ENCODE measurements at places on chromosomes 12 and 14. TPM values are rescaled to one million over a fixed set of nuclear protein-coding genes. Genes with fewer than 3 reads are reported as not detected.

KRT77 gene
- not detected for total RNA-seq

ASCL1 gene
- total RNA-seq: 0.34 TPM

FAM186B gene
- 0.20 TPM for total RNA-seq

SAMD15 gene
- 1.7 TPM for total RNA-seq

IFI27L1 gene
- total RNA-seq: 20.3 TPM

NFE2 gene
- total RNA-seq: 21.3 TPM

WIF1 gene
- 78.1 TPM for total RNA-seq

GRCh38 chr14:90281261-90281660 lies 24.9 kb downstream of the PSMC1 start:
- H3K4me3 ChIP-seq: no peak overlapping the region
- H3K27me3 ChIP-seq: no peaks in the 10 kb centered on the region
- no peak overlapping the region for H3K27ac ChIP-seq
- H3K36me3 ChIP-seq: no peaks in the 10 kb centered on the region
- DNase-seq: no peak

GRCh38 chr12:99381992-99382391 lies 265.6 kb upstream of the GARIN6 start:
- DNase-seq: no peak
- no peak overlapping the region for H3K4me3 ChIP-seq
- H3K4me1 ChIP-seq: no peaks in the 10 kb centered on the region
- no peaks in the 10 kb centered on the region for H3K36me3 ChIP-seq
- no peak overlapping the region for H3K27ac ChIP-seq

DNA sequence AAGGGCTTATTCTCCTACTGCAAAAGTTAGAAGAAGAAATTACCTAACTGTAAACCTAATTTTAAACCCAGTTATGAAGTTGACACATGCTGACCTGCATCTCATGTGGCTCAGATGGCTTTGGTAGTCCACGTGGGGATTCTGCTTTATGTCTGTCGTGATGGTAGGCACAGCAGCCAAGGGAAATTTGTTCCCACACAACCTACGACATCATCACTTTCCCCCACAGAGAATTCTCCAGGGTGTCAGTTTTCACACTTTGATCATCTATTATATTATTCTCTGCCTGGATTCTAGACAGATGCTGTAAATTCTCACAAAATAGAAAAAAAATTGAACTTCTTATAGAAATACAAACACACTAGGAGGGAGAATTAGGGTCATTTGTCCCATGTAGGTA lies 70.6 kb downstream of the PTHLH start:
- no peak overlapping the region for H3K4me3 ChIP-seq
- no peaks in the 10 kb centered on the region for H3K27me3 ChIP-seq
- H3K4me1 ChIP-seq: no peaks in the 10 kb centered on the region

- H3K27me3 ChIP-seq: no peaks in the 10 kb centered on the region
- no peaks in the 10 kb centered on the region for H3K4me1 ChIP-seq
- H3K4me3 ChIP-seq: no peak overlapping the region
These were observed 54.6 kb downstream of the TTC8 start for GRCh38 chr14:88879022-88879421.

GRCh38 chr12:121190523-121191031 lies 19.4 kb upstream of the P2RX4 start:
- no peak overlapping the region for H3K4me3 ChIP-seq
- no peak overlapping the region for H3K27ac ChIP-seq
- no peaks in the 10 kb centered on the region for H3K4me1 ChIP-seq
- no peak for DNase-seq

DNA sequence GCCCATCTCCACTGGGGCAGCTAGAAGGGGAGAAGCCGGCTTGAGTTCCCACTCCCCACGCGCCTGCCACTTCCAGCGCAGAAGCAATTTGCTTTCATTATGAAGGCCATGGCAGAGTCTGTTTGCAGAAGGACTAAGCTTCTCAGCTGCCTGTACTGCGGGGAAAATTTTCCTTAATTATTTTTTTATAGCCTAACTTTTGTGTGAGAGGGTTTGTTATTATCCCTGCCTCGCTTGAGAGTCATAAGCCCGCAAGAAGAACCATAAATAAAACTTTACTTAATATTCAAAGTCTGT lies 56.0 kb upstream of the DLK1 start:
- no peak overlapping the region for H3K4me3 ChIP-seq
- no peak overlapping the region for H3K27ac ChIP-seq
- no peak for DNase-seq
- H3K4me1 ChIP-seq: no peaks in the 10 kb centered on the region
- peaks cover 4% of the 10 kb centered on the region for H3K27me3 ChIP-seq

DNA sequence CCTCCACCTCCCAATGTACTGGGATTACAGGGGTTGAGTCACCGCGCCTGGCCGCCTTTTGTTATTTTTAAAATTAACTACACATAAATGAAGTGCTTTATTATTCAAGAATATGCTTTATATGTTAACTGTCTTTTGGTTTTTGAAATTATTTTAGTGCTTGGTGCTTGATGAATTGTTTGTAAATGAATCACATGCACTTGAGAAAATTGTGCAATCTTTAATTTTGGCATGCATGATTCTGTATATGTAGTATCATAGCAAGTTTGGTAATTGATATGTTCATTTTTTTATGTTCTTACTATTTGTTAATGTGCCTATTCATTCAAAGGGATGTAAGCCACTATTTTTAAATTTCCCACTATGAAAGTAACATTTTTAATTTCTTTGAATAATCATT lies 440.9 kb downstream of the NAV3 start:
- no peaks in the 10 kb centered on the region for H3K27me3 ChIP-seq
- H3K4me1 ChIP-seq: no peaks in the 10 kb centered on the region
- DNase-seq: no peak

GRCh38 chr14:92502541-92503286 lies 10.9 kb upstream of the RIN3 start:
- no peaks in the 10 kb centered on the region for H3K4me1 ChIP-seq
- H3K36me3 ChIP-seq: no peaks in the 10 kb centered on the region
- no peaks in the 10 kb centered on the region for H3K27me3 ChIP-seq
- no peak for DNase-seq

- H3K27ac ChIP-seq: no peak overlapping the region
- no peaks in the 10 kb centered on the region for H3K36me3 ChIP-seq
- no peaks in the 10 kb centered on the region for H3K4me1 ChIP-seq
- no peak overlapping the region for H3K4me3 ChIP-seq
- DNase-seq: no peak
These were observed 191.6 kb upstream of the BMP4 start for GRCh38 chr14:54148251-54148650.

GRCh38 chr14:91516663-91517388 lies 6.7 kb upstream of the PPP4R3A start:
- H3K27me3 ChIP-seq: no peaks in the 10 kb centered on the region
- H3K4me1 ChIP-seq: no peaks in the 10 kb centered on the region
- H3K4me3 ChIP-seq: no peak overlapping the region
- no peak for DNase-seq

GRCh38 chr12:51395283-51396230 lies 4.4 kb upstream of the GALNT6 start:
- H3K27ac ChIP-seq: no peak overlapping the region
- H3K4me1 ChIP-seq: peaks cover 41% of the 10 kb centered on the region
- DNase-seq: no peak
- H3K4me3 ChIP-seq: no peak overlapping the region
- H3K36me3 ChIP-seq: no peaks in the 10 kb centered on the region

GRCh38 chr12:93140325-93140724 lies 211.2 kb upstream of the EEA1 start:
- H3K27ac ChIP-seq: no peak overlapping the region
- no peak for DNase-seq
- peaks cover 5% of the 10 kb centered on the region for H3K4me1 ChIP-seq

DNA sequence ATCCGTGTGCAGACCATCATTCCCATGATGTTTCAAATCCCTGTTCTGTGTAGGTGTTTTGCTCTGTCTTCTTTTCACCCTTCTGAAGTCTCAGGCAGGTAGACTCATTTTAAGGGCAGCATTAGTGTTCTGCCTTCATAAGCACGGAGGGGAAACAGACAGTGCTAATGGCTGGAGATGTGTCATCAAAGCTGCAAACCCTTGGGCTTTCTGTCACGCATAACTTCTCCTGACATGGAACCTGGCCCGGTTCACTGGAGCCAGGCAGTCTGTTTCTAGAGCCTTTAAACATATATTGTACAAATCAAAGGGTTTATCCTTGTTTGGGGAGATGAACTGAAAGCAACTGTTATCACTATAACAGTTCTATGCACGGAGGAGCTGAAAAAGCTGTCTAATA lies 141.4 kb downstream of the TMEM132D start:
- H3K4me1 ChIP-seq: no peaks in the 10 kb centered on the region
- no peaks in the 10 kb centered on the region for H3K36me3 ChIP-seq
- no peak overlapping the region for H3K4me3 ChIP-seq
- H3K27me3 ChIP-seq: no peaks in the 10 kb centered on the region
- DNase-seq: no peak
- H3K27ac ChIP-seq: no peak overlapping the region

DNA sequence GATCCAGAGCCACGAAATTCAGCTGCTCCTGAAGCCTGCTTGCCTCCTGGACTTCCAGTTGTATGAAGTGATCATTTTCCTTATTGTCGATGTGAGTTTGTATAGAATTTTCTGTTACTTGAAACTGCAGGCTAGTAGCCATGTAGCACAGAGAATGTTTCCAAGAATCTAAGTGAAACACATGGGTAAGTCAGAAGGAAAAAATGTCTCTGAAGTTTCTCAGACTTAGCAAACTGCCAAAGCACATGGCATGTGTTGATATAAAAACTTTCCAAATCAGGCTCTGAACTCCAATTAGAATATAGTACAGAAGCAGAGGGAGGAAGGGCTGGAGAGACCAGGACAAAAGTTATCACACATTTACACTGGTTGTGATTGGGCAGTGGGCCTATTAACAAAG lies 9.8 kb upstream of the PCNX1 start:
- no peak for DNase-seq
- H3K27me3 ChIP-seq: no peaks in the 10 kb centered on the region
- H3K36me3 ChIP-seq: no peaks in the 10 kb centered on the region
- no peak overlapping the region for H3K4me3 ChIP-seq

- no peaks in the 10 kb centered on the region for H3K4me1 ChIP-seq
- DNase-seq: no peak
- H3K36me3 ChIP-seq: no peaks in the 10 kb centered on the region
- H3K4me3 ChIP-seq: no peak overlapping the region
These were observed 69.3 kb downstream of the ZFC3H1 start for GRCh38 chr12:71594214-71594948.

DNA sequence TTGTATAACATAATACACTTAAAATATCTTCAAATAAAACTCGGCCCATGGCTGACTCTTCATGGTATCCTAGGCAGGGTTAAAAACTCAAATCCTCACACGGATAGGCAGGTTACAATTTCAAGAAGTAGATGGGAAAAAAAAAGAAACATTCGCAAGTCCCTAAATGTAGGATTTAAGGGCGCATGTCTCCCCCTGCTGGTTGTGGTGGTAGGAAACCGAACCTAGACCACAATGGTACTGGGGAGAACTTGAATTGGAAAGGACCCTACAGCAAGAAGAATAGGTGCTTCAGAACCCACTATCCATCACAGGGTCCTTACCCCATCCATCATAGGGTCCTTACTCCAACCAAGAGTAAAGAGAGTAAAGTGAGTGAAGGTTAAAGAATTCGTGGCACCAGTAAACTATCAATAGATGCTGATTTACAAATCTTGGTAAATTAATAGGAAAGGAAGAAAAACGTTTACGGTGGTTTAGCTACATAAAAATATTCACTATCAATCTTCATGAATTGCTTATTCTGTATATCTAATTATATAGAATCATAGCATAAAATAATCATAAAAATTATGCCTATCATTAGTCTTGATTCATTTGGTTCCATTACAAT lies 3.3 kb upstream of the CIPC start:
- peaks cover 10% of the 10 kb centered on the region for H3K4me1 ChIP-seq
- H3K4me3 ChIP-seq: no peak overlapping the region
- H3K27ac ChIP-seq: no peak overlapping the region
- H3K36me3 ChIP-seq: no peaks in the 10 kb centered on the region
- peak; percentile 74 for DNase-seq
- H3K27me3 ChIP-seq: no peaks in the 10 kb centered on the region

DNA sequence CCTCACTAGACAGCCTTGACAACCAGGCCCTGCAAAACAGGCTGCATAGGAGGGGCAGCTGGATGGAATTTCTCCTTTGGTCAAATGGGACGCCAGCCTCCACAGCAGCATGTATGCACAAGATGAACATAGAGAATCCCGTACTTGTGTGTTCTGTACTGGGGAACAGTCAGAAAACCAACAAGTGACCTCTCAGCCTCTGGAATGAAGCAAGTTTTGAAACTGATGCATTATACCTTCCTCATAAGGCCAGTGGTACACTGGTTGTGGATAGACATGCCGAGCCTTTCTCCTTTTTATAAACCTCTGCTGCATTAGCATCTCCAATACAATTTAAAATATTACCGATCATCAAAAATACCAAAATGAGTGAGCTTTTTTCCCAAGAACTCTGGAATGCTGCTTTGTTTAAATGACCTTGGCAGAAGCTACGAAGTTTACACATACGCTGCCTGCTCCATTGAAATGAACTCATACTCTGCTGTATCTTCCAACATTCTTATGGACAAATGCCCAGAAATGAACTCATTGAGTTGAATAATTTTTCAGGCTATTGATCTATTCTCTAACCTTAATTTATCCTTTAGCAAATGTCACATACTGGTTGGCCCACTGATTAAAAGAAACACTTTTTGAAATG lies 47.6 kb upstream of the FERMT2 start:
- H3K4me3 ChIP-seq: no peak overlapping the region
- H3K27me3 ChIP-seq: no peaks in the 10 kb centered on the region

DNA sequence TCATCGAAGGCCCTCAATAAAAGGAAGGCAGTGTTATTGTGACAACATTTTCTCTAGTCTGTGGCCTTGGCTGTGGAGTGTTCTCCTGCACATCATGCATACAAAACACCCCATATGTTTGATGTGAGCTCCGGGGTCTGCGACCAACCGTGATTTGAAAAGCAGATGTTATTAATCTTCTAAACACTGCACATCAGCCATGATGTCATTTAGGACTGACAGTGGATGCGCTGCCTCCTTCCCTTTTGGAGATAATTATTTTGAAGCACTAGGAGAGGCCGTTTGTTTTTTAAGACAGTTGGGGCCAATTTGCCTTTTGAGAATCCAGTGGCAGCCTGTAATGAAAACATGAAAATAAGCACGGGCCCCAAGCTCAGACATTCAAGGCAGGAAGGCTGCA lies 1041.6 kb downstream of the BCL11B start:
- DNase-seq: no peak
- H3K27ac ChIP-seq: no peak overlapping the region
- no peaks in the 10 kb centered on the region for H3K27me3 ChIP-seq
- H3K4me1 ChIP-seq: no peaks in the 10 kb centered on the region
- H3K4me3 ChIP-seq: no peak overlapping the region

DNA sequence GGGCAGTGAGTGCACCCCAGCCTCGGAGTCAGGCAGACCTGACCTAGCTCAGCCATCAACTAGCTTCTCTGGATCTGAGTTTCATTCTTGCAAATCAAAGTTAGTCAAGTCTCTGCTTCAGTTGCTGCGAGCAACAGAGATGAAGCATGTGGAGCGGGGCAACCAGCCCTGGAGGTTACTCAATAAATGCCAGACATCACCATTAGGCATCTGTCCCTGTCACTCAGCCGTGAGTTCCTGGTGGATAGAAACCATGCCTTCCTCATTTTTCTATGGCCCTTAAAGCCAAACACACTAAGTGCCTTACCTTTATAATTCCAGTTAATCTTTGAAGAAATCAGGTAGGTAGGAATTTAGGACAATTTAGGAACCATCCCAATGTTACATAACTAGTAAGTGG lies 19.3 kb downstream of the RFX4 start:
- no peak overlapping the region for H3K27ac ChIP-seq
- peaks cover 23% of the 10 kb centered on the region for H3K27me3 ChIP-seq
- no peak for DNase-seq
